ENCODE measurements at places on chromosomes 3 and 15.

- DNase-seq, result peak; percentile 96
Measured at GRCh38 chr15:78065284-78065872, 12.1 kb downstream of the TBC1D2B start.

DNA sequence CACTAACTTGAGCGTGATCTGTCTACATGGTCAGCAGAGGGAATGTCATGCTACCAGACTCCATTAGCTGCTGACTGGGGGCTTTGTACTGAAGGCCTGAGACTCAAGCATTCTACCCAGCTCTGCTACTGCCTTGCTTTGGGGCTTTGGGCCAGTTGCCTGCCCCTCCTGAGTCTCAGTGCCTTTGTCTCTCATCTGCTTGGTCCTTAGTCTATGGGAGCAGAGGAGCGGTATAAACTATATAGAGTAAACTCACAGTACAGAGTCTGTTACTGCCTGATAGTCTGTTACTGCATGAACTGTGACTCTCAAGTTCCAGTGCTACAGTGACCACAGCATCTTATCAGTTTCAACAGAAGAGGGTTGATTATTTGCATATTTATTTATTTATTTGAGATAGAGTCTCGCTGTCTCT, 38.5 kb upstream of the C15orf39 start:
- DNase-seq, result no peak

- DNase-seq, result no peak
Measured at GRCh38 chr15:42836251-42836650, 84.3 kb downstream of the TTBK2 start.

DNA sequence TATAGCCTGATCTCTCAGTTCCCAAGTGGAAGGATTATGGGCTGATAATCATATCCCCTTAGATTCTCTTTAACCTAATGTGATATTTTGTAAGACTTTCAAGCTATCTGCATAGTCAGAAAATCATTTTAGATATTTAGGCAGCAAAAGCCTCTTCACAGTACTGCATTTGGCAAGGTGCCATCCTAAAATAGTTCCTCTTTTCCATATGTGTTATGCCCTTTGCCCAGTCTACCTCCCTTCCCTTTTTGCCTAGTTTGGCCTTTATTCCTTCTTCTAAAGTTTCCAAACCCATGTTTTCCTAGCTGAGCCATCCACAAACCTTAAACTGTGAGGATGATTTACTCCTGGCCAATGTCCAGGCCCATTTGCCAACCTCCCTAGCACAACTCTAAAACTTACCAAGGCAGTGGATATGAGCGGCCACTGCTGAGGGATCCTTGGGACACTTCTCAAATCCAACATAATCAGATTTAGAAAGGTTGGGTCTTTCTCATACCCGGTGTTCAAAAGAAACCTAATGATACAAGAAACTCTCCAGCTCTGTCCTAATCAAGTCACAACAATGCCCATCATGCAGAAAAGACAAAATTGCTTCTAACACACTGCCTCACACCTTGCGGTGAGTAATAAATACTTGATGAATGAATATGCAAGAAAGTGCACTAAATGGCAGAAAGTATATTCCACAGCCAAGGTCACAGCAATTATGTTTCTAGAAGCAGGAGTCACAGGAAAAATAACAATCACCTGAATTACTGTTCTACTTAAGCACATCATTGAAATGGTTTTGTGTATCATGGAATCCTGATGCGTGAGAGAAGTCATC, 493.9 kb downstream of the NLGN1 start:
- DNase-seq, result no peak

DNA sequence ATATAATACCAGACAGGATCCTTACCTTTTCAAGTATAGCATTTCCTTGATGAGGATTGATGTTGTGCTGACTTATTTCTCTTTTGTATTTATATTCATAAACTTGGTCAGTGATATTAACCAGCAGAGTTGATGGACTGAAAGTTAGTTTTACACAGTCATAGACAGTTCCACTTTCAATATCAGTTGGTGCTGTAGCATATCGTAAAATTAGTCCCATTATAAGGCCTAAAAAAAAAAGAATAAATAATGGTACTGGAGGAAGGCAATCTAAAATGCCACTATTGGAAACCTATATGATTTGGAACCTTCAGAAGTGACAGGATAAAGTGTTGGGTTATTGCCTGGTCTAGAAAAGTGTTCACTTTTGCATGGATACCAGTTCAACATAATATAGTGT, 16.3 kb downstream of the SLC9A9 start:
- DNase-seq, result no peak

All from AG08395 (cell line).